ENCODE measurements at places on chromosomes 4 and X.

- no peak for DNase-seq
Observed at GRCh38 chrX:2924151-2924550, 5.0 kb downstream of the ARSD start.

GRCh38 chr4:19577097-19577496 is 674.6 kb upstream of the SLIT2 start:
- no peak for DNase-seq

GRCh38 chr4:170022211-170022610 is 4.0 kb downstream of the MFAP3L start:
- no peak for DNase-seq

DNA sequence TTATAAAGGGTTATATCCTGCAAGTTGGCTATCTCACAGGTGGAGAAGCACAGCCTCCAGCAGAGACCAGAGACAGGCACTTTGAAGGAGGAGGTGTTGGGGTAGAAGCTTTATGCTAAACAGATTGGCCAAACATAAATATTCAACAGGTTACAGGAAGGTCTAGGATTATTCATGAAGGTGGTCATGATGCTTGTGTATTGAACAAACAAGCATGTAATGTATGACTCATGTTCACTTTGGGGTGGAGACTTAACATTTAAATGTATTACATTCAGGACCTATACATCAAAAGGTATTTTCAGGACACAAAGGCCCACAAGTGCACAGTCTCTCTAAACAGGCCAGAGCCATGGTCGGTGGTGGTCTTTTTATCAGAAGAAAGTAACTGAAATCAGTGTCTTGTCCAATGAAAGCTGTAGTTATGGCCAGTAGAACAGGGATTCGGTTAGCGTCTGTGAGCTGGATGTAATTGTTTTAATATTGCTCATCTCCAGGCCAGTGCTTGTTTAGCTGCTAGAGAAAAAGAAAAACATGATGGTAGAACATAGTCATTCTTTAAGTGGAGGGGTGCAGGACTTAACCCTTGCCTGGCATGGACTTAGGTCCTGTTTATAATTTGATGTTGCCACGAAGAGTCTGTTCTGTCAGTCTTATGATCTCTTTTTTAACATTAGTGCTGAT is 555.2 kb upstream of the PCDH10 start:
- no peak for DNase-seq

GRCh38 chr4:39713691-39714090 is 15.8 kb downstream of the UBE2K start:
- no peak for DNase-seq

DNA sequence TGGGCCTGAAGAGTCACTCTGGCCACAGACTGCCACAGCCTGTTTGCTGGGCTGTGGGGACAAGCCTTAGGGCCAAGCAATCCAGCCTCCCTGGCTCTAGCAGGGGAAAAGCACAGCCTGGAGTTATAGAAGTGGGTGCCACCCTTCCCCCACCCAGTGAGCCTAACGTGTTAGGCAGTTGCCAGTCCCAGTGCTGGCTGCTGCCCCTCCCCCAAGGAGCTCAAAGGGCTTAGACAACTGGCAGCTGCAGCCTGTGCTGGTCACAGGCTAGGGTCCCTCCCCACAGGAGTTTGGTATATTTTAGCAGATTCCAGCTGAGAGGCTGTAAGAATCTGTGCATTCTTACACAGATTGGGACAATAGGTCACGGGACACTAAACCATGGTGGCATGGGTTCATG is 370.3 kb upstream of the FGF16 start:
- DNase-seq: no peak

DNA sequence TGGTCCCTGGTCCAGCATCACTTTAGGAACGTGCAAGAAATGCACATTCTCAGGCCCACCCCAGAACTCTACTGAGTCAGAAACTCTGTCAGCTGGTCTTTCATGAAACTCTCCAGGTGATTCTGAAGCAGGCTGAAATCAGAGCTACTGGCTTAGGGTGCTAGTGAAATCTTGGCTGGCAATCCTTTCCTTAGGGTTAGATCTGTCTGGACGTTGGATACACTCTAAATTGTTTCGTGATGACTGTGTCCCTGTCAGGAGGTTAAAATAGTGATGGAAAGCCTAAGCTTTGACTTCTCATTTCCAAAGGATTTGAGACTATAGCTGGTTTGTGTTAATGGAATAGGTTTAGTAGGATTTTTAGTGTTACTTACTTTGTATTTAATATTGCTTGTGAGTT is 99.1 kb downstream of the ARHGAP10 start:
- DNase-seq: no peak

DNA sequence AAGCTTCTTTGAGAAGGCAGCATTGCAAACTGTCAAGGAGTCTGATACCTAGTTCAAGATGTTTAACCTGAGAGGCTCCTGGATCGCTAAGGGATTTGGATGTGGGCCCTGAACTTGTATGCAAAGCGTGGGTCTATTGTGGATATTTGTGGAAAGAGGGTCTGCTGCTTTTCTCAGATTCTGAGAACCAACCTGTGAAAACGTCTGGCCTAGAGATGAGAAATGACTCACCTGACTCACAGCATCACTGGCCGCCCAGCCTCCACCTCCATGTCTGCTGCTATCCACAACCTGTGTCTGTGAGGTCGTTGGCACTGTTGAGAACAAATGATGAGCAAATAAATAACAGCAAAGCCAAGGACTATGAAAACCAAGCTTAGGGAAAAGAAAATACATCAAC is 33.3 kb upstream of the PROM1 start:
- no peak for DNase-seq

GRCh38 chr4:179804440-179804839 is 2362.2 kb upstream of the AGA start:
- DNase-seq: no peak

DNA sequence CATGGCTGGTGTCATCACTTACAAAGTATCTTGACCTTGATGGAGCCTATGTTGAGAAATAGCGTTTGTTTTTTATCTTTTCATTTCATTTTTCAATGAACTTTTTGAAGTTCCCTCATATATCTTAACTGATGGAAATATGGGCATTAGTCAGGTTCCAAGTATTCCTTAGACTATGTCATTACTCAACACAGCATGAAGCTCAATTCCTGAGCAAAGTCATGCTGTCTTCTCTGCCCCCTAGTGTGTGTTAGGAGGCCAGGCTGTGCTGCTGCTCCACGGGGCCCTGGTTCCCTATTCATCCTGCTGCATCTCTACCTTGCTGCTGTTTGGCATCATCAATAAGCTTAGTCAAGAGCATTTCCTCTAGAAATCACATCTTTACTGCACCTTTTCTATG is 40.9 kb downstream of the GPR143 start:
- DNase-seq: no peak

DNA sequence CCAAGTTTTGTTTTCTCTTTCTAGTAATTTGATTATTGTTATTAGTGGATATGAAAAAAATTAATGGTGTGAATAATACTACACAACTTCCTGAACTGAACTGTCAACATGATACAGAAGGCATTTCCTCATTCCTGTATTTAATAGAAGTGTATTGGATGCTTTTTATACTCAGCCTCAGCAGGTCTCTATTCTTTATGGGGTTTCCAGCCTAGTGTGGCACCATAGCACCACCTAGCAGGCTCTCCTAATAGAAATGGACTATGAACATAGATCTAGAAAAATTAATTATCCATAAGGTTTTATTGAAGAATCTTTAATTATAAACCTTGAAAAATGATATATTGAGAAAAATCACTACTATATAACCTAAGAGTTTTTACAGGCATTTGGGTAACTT is 52.4 kb downstream of the GLRB start:
- no peak for DNase-seq

Data from activated CD4-positive, alpha-beta T cell treated with anti-CD3 and anti-CD28 coated beads for 24 hours (primary cell).